Retina (tissue), 1 donor: ENCODE measurements at places on chromosomes 13 and 19.

DNA sequence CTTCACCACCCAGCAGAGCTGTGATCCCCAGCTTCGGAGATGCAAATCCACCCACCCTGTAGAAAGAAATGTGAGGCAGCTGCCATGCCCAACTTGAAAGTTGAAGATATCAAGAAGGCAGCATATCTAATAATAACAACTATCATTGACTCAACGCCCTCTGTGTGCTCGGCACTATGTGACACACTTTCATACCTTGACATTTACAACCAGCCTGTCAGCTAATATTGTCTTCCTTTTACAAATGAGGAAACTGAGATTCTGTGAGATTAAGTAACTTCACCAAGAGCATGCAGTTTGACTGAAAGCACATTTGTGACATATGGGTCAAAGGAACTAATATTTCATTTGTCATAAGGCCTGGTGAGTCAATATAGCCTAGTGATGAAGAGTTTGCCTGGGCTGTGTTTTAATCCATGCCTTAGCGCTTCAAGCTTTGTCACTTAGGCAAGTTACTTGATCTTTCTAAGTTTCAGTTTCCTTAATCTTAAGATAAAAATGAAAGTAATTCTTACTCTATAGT lies 137.0 kb downstream of the FLT1 start:
- no peak for DNase-seq

- peak; percentile 19 for DNase-seq
These were observed 942.4 kb upstream of the PCDH20 start for GRCh38 chr13:62357887-62358645.

GRCh38 chr13:27789153-27789494 lies 3.2 kb upstream of the GSX1 start:
- DNase-seq = no peak

- no peak for DNase-seq
These were observed 19.7 kb downstream of the VASP start for GRCh38 chr19:45526971-45527370.

- DNase-seq = no peak
These were observed 7.3 kb upstream of the INAFM1 start for GRCh38 chr19:47267350-47267759.
